IMR-90 (cell line): ENCODE measurements at places on chromosomes 7 and 10. TPM values are rescaled to one million over a fixed set of nuclear protein-coding genes. Genes with fewer than 3 reads are reported as not detected.

DNA sequence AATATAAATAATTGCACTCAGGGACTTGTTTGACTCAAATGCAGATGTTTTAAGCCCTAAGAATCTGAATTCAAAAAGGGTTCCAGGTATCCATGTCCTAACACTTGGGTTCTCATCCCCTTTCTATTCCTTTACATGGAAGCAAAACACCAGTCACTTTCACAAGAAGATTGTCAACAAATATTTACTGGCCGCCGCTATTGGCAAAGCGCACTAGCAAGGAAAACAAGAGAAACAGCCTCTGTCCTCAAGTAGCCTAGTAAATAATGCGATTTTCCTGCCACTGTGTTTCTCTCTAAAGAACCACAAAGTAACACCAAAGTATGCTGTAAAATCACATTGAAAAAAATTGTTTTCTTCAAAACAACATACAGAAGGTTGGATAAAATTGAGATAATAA, 66.7 kb upstream of the EZH2 start:
- no peaks in the 10 kb centered on the region for H3K4me1 ChIP-seq
- no peak overlapping the region for H3K27ac ChIP-seq
- H3K36me3 ChIP-seq = no peaks in the 10 kb centered on the region

PNLIPRP3 gene
- total RNA-seq = not detected in 2 replicates

GRCh38 chr10:72875250-72876055, 18.1 kb upstream of the OIT3 start:
- no peak overlapping the region for H3K27ac ChIP-seq
- H3K4me3 ChIP-seq = no peak overlapping the region
- no peaks in the 10 kb centered on the region for H3K4me1 ChIP-seq
- H3K36me3 ChIP-seq = peaks cover 6% of the 10 kb centered on the region; the same call in 1 of the 2 replicates
- DNase-seq = peak; percentile 43
- no peaks in the 10 kb centered on the region for H3K27me3 ChIP-seq

DNA sequence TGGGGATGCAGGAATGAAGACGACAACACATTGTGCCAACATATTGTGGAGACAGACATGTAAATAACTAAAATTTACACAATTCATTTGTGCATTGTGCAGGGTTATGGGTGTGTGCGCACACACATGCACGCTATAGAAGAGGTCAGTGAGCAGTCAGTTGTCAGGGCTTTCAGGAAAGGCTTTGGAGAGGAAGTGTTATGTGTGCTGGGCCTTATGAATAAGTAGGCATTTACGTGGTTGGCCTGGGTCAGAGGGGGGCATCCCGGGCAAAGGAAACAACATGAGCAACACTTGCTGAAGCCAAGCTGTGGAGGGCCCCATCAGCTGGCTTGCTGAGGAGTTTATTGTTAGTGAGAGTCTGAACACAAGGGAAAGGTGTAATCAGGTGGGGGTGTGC, 4.1 kb downstream of the PRXL2A start:
- no peak for DNase-seq
- peaks cover 3% of the 10 kb centered on the region; the same call in 1 of the 2 replicates for H3K4me1 ChIP-seq
- H3K4me3 ChIP-seq = no peak overlapping the region
- H3K36me3 ChIP-seq = no peaks in the 10 kb centered on the region

DNA sequence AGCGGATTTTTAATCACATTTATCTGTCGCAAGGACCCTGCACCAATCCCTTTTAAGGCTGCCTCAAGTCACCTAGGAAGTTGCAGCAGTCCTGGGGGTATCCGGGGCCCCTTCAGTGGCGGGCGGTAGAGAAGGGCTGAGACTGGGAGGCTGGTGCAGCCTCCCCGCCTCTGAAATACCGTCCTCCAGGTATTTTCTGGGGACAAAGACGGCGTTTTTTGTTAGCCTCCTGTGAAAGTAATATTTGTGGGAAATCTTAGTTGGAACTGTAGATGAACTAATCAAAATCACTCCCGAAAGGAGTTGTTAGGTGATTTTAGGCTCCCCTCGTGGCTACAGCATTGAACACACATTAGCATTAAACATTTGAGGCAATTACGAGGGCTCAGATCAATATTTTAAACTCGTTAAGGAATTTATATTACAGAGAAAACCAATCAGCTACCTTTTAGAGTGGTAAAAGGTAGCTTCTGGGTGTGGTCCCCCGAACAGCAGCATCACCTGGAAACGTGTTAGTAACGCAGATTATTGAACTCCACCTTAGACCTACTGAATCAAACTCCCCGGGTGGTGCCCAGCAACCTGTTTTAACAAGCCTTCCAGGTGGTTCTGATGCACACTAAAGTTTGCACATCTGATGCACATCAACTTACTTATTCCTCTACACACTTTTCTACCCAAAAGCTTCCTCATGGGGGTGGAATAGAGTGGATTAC, 530 bp upstream of the ANXA7 start:
- peak overlapping the region; percentile 85 for H3K4me3 ChIP-seq
- no peak for DNase-seq
- no peaks in the 10 kb centered on the region for H3K27me3 ChIP-seq
- no peak overlapping the region; the same call in 1 of the 2 replicates for H3K27ac ChIP-seq
- no peaks in the 10 kb centered on the region for H3K36me3 ChIP-seq

- H3K27me3 ChIP-seq = no peaks in the 10 kb centered on the region
- no peak overlapping the region for H3K27ac ChIP-seq
- no peaks in the 10 kb centered on the region for H3K36me3 ChIP-seq
- H3K4me3 ChIP-seq = no peak overlapping the region
- H3K4me1 ChIP-seq = no peaks in the 10 kb centered on the region
These were observed 304.1 kb downstream of the PAXIP1 start for GRCh38 chr7:154698726-154699291.

- H3K4me3 ChIP-seq = no peak overlapping the region
- peak; percentile 94 for DNase-seq
- H3K36me3 ChIP-seq = peaks cover 22% of the 10 kb centered on the region
These were observed 45.4 kb downstream of the CHST3 start for GRCh38 chr10:72009425-72010081.

SPDYE3 gene
- not detected in 2 replicates for total RNA-seq

- no peaks in the 10 kb centered on the region for H3K27me3 ChIP-seq
- no peak overlapping the region for H3K27ac ChIP-seq
- no peak overlapping the region for H3K4me3 ChIP-seq
- no peaks in the 10 kb centered on the region for H3K36me3 ChIP-seq
- no peaks in the 10 kb centered on the region for H3K4me1 ChIP-seq
These were observed 124.9 kb upstream of the HDAC9 start for GRCh38 chr7:18370633-18371032.

PNLIPRP1 gene
- not detected in 2 replicates for total RNA-seq

ACBD7 gene
- 0.54 and 1.1 TPM in 2 replicates for total RNA-seq

GRCh38 chr7:23275912-23276311, 23.2 kb upstream of the MALSU1 start:
- no peak overlapping the region for H3K4me3 ChIP-seq
- H3K27me3 ChIP-seq = peaks cover 8% of the 10 kb centered on the region
- H3K27ac ChIP-seq = no peak overlapping the region
- no peak for DNase-seq
- no peaks in the 10 kb centered on the region for H3K36me3 ChIP-seq

- H3K4me1 ChIP-seq = no peaks in the 10 kb centered on the region
- no peaks in the 10 kb centered on the region for H3K27me3 ChIP-seq
- no peak for DNase-seq
- no peaks in the 10 kb centered on the region for H3K36me3 ChIP-seq
These were observed 96.1 kb downstream of the JMJD1C start for GRCh38 chr10:63369711-63370110.

DNA sequence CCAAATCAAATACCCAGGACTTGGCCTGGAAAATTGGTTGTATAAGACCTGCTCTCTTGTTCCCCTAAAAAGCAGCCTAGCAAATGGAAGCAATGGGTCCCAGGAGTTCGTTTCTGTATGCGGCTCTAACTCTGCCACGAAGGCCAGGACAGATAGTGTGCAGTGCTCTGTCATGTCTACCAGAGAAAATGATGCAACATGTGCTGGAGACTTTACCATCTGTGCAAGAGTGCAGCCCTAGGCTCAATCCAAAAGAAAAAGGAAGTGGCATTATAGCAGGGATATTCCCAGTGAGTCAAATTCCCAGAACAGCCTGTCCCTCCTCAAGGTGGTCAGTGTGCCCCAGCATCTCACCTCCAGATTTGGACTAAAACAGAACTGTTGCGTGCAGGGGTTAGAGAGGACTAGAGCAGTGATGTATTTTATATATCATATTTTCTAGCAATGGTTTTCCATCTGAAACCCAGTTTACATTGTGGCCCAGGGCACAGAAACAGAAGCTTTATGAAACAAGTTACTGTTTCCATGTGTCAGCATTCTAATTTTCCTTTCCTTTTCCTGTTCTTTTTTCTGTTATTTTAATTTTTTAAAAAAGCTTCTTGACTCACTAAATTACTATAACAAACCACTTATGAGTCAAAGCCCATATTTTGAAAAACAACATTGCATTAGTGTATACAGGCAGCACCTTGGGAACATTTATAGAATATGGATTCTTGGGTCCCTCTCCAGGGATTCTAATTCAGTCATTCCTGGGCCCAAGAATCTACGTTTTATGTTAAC, 311.2 kb downstream of the RNLS start:
- H3K4me3 ChIP-seq = no peak overlapping the region
- DNase-seq = peak; percentile 43
- peaks cover 15% of the 10 kb centered on the region for H3K4me1 ChIP-seq
- no peaks in the 10 kb centered on the region for H3K36me3 ChIP-seq
- H3K27ac ChIP-seq = no peak overlapping the region

DNA sequence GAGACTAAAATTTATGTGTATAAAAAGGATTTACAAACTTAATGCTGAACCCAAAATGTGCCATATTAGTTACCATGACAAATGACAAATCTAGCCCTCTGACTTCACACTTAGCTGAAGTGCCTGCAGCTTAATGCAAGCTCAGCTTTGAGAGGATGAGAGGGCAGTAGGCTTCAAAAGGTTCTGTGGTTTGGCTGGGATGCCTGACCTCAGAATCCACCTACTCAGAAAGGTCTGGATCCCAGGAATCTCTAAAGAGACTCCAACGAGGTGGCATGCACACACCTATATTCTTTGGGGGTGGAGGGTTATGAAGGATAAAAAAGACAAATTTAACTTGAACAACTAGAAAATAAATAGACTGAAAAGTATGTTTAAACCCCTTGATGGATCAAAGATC, 213.4 kb downstream of the TAX1BP1 start:
- no peak overlapping the region for H3K27ac ChIP-seq
- no peaks in the 10 kb centered on the region for H3K36me3 ChIP-seq
- no peaks in the 10 kb centered on the region for H3K27me3 ChIP-seq
- H3K4me3 ChIP-seq = no peak overlapping the region
- no peak for DNase-seq

GRCh38 chr7:90384433-90384832, 18.8 kb upstream of the CLDN12 start:
- no peak overlapping the region for H3K4me3 ChIP-seq
- H3K27ac ChIP-seq = no peak overlapping the region
- no peaks in the 10 kb centered on the region for H3K27me3 ChIP-seq
- peak; percentile 56 for DNase-seq

DGKB gene
- total RNA-seq = under 0.01 TPM in 1 of 2 replicates, not detected in the other
